ENCODE measurements at places on chromosomes 12 and 14.

- ATAC-seq = peak; percentile 63
Observed at GRCh38 chr14:68687746-68688145, 105.1 kb downstream of the ZFP36L1 start.

DNA sequence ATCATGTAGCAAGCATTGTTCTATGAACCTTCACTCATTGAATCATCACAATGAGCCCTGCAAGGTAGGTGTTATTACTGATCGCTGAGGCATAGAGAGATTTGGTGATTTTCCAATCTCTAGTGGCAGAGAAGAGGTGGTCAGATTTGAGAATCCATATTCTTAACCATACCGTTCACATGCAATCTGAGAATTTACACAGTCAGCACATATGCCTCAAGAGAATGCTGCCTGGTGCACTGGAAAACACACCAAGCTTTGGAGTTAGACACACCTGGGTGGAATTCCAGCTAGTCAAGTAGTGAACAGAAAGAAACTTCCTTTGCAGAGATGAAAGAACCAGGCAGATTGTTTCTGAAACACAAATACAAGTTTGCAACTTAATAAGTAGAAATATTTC lies 94.1 kb downstream of the LGR5 start:
- ATAC-seq = no peak

DNA sequence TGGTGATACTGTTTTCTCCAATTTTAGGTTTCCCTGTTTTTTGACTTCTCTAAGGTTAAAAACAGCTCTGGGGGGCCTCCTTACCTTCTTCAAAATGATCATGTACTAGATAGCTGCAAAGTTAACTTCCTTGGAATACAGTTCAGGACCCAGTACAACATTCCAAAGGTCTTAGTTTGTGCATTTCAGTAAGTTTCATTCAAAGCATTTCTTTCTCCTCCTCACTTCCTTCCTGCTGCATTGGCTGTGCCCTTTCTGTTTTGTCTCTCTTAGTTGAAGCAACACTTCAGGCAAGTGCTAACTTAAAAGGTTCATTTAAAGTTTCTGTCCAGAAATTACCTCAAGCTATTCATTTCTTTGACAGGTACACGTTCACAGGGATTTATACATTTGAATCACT lies 95.7 kb downstream of the SCN8A start:
- peak; percentile 63 for ATAC-seq

GRCh38 chr12:41459111-41459905 lies 271.2 kb downstream of the PDZRN4 start:
- ATAC-seq = no peak

DNA sequence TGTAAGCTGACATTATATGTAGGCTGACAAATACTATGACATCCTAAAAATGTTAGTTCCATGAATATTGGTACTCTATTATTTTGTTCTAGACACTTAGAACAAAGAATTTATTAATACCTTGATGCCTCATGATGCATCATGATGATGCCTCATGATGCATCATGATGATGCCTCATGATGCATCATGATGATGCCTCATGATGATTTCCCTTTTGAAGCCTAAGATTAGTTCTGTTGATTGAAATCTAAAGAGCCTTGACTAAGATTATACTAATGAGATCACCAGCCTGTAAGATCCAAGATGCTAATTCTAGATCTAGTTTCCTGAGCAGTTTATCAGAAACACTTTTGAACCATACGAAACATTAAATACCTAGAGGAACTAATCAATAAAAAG lies 4.6 kb upstream of the CEP128 start:
- no peak for ATAC-seq
